Neural crest cell (in vitro differentiated cells): ENCODE measurements at places on chromosomes 1 and 21. TPM values are rescaled to one million over a fixed set of nuclear protein-coding genes. Genes with fewer than 3 reads are reported as not detected.

RGS13 gene
- not detected in 2 replicates for total RNA-seq

DNA sequence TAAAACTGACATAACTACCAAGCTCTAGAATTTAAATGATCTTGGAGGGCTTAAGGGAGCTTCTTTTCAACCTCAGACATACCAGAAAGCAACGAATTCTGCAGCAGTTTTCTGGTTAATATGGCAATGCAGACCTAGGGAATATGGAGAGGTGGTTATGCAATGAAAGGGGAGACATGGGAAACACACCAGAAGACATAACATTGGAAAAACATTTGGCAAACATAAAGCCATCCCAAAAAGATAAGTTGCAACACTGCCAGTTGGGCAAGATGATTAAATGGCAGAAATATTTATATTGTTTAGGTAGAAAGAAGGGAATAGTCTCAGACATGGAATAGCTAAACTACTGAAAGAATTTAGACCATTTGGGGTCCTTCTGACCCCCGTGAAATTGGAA, 104.5 kb downstream of the KCNJ6 start:
- no peak for DNase-seq
- no peak overlapping the region for H3K4me3 ChIP-seq
- peaks cover 10% of the 10 kb centered on the region for H3K27me3 ChIP-seq
- H3K4me1 ChIP-seq: no peaks in the 10 kb centered on the region

DNA sequence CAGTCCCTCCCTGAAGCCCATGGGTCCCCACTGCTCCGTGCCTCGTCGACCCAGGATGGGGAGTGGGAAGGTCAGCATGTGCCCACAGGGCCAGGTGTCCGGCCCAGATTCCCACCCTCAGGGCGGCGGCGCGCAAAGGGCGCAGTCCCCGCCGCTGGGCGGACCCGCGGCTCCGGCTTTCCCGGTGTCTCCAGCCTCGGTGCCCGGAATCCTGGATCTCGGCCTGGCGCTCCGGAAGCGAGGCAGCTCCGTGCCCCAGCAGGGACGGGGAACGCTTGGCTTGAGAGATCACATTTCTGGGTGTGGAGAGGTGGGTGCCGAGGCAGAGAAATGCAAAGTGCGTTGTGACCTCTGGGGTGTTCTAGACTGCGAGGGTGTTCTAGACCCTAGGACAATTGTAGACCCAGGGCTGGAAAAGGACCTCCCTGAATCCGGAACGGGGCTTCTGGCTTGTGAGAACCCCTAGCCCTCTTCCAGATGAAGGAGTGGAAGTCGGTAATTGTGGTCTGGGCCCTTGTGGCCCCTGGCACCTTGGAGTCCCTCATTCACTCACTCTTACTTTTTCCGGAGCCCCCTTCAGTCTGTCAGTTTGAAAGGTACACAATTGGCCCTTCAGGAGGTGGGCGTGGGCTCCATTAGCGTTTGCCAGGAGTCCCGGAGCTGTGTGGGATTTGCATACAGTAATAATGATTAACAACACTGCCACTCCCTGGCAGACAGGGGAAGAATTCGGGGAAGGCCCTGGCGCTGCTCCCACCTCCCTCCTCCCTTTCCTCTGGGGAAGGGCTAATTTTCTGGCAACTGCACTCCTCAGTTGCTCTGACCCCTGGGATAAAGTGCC, 1.6 kb upstream of the KCND3 start:
- H3K27me3 ChIP-seq: peaks cover 90% of the 10 kb centered on the region
- no peaks in the 10 kb centered on the region for H3K36me3 ChIP-seq
- peaks cover 11% of the 10 kb centered on the region for H3K4me1 ChIP-seq
- H3K27ac ChIP-seq: no peak overlapping the region

CACNA1S gene
- 0.07 TPM in 2 replicates for total RNA-seq
